ENCODE measurements at places on chromosomes 2 and 18.

DNA sequence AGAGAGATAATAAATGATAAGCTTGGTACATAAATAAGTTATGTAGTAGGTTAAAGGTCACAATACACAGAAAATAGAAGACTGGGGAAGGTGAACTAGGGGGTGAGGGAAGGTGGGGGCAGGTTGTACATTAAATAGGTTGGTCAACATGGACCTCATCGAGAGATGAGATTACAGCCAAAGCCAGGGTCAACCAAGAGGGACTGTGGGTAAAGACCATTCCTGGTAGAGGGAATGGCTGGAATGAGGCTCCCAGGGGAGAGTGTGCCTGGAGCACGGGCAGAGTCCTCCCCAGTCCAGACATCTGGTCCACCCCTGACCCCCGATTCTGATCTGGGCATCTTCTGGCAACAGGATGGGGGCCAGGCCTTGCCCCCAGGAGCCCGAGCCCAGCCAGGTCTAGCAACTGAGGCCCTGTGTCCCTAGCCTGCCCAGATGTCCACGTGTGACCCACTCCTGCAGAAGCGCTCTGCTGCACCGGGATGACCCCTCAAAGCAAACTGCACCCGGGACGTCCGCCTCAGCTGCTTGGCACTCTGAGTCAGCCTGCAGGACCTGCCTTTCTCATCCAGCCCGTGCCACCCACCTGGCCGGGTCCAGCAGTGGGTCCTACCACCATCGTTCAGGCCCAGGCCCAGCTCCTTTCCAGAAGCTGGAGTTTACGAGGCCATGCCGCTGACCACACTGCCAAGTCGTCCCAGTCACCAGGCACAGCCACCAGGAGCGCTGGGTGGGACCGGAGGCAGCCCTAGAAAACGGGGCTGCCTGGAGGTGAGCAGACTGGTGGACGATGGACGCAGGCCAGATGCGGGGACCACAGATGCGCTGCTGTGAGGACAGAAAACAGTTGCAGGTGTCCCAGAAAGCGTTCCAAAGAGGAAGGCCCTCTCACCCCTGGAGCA lies 56.2 kb upstream of the ID2 start:
- no peaks in the 10 kb centered on the region for H3K36me3 ChIP-seq
- H3K27ac ChIP-seq, result no peak overlapping the region
- DNase-seq, result no peak
- H3K4me3 ChIP-seq, result no peak overlapping the region
- H3K4me1 ChIP-seq, result peaks cover 6% of the 10 kb centered on the region

DNA sequence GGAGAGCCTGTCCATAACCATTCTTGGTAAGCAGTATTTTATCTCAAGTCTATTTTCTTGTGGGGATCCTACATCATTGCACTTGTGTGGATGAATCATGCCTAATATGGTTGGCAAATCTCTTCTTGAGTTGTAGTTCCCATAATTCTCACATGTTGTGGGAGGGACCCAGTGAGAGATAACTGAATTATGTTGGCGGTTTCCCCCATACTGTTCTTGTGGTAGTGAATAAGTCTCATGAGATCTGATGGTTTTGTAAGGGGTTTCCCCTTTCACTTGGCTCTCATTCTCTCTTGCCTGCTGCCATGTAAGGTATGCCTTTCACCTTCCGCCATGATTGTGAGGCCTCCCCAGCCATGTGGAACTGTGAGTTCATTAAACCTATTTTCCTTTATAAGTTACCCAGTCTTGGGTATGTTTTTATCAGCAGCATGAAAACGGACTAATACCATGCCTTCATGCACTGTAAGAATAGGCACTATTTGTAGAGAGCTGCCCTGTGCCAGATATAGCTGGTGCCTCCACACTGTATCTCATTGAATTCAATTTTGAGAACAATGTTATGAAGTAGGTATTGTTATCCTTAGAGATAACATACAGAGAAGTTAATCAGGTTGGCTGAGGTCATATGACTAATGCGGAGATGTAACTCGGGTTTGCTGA lies 148.3 kb downstream of the PLCL1 start:
- no peaks in the 10 kb centered on the region for H3K27me3 ChIP-seq
- H3K27ac ChIP-seq, result no peak overlapping the region
- H3K4me1 ChIP-seq, result no peaks in the 10 kb centered on the region
- no peaks in the 10 kb centered on the region for H3K36me3 ChIP-seq

DNA sequence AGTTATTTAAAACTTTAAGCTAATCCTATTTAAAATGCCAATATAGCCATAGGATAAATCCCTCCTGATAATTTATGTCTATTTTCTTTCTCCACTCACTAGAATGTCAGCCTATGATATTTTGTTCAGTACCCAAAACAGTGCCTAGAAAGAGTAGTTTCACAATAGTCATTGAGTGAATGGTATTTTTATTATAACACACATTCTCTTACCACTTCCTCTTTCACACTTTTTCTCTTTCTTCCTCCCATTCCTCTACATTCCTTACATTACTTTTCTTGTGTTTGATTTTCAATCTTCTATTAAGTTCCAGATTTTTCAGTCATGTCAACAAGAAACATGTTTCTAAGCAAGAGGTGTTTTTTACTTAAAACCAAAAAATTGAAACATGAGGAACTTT lies 327.6 kb upstream of the UBE2E3 start:
- H3K27ac ChIP-seq, result no peak overlapping the region
- no peak for DNase-seq
- no peaks in the 10 kb centered on the region for H3K36me3 ChIP-seq
- no peaks in the 10 kb centered on the region for H3K4me1 ChIP-seq
- no peaks in the 10 kb centered on the region for H3K27me3 ChIP-seq

- no peak overlapping the region for H3K27ac ChIP-seq
- H3K27me3 ChIP-seq, result no peaks in the 10 kb centered on the region
- H3K4me3 ChIP-seq, result no peak overlapping the region
- no peaks in the 10 kb centered on the region for H3K36me3 ChIP-seq
- no peak for DNase-seq
Measured at GRCh38 chr2:10179422-10179821, 56.9 kb downstream of the RRM2 start.

DNA sequence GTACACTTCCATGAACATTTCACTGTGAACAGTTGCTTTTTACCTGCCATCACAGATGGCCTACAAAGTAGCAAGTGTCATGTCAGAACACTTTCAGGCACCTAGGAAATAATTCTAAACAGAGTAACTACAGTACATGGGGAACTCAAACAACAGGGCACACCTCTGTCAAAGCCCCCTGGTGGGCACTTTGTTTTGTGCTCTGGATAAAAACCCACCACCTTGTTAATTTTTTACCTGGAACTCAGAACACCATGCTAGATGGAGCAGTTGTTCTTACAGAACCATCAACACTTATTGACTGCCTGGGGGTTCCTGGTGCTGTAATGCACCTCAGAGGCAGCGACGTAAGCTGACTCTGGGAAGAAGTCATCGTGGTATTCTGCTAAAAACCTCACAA lies 2.3 kb downstream of the MSL3B start:
- H3K36me3 ChIP-seq, result peaks cover 8% of the 10 kb centered on the region
- H3K27me3 ChIP-seq, result no peaks in the 10 kb centered on the region
- no peak for DNase-seq
- H3K4me1 ChIP-seq, result no peaks in the 10 kb centered on the region

DNA sequence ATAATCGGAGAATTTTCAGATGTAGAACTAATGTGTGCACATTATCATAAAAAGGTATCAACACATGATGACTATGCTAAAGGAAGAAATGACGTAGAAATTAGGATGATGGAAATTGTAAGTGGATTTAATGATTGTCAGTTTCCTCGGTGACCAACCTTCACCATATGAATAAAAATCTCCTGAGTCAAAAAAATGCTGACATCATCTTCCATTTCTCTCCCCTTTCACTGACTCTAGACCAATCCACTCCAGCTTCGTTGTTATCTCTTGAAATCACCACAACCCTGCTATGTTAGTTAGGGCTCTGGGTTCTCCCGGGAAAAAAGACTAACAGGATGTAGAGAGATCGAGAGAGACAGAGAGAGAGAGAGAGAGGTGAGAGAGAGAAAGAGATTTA lies 204.8 kb upstream of the KYNU start:
- no peaks in the 10 kb centered on the region for H3K36me3 ChIP-seq
- H3K4me1 ChIP-seq, result peaks cover 4% of the 10 kb centered on the region
- no peak overlapping the region for H3K4me3 ChIP-seq
- no peak for DNase-seq
- H3K27ac ChIP-seq, result no peak overlapping the region

GRCh38 chr2:33380001-33380609 lies 96.3 kb upstream of the RASGRP3 start:
- H3K27me3 ChIP-seq, result no peaks in the 10 kb centered on the region
- no peak overlapping the region for H3K27ac ChIP-seq
- DNase-seq, result no peak
- no peaks in the 10 kb centered on the region for H3K4me1 ChIP-seq
- H3K36me3 ChIP-seq, result no peaks in the 10 kb centered on the region
- no peak overlapping the region for H3K4me3 ChIP-seq

All from A673 (cell line).